Esophagus (tissue), 2 donors: ENCODE measurements at places on chromosomes 1 and 21. TPM values are rescaled to one million over a fixed set of nuclear protein-coding genes. Genes with fewer than 3 reads are reported as not detected.

The CLCA2 gene
- polyA plus RNA-seq, result 109 TPM

The FLG gene
- polyA plus RNA-seq, result 34.7 TPM

The TSPEAR gene
- 0.01 TPM for polyA plus RNA-seq

The SEC16B gene
- 2.4 TPM for polyA plus RNA-seq

The RAP1GAP gene
- polyA plus RNA-seq, result 12.2 TPM

The CBR1 gene
- polyA plus RNA-seq, result 102 TPM
